ENCODE measurements at places on chromosomes 3 and 15. TPM values are rescaled to one million over a fixed set of nuclear protein-coding genes. Genes with fewer than 3 reads are reported as not detected.

DNA sequence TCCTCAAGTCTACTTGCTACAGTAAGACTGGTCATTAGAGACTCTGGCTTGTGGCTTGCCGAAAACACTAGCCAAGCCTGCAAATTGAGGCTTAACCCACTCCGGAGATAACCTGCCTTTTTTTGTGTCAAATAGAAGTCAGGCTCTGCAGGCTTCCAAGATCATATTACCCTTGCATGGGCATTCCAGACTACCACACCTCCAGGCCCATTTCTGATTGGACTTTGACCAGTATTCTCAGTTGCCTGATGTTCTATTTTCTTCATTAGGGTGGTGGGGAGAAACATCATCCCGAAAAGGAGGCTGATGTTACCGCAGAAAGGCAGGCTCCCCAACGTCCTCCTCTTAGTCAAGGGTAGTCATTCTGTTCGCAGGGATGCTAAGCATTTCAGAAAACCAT, 68.1 kb upstream of the FOXP1 start:
- DNase-seq: no peak

- no peak for DNase-seq
Measured at GRCh38 chr3:30730967-30731366, 124.6 kb downstream of the TGFBR2 start.

DNA sequence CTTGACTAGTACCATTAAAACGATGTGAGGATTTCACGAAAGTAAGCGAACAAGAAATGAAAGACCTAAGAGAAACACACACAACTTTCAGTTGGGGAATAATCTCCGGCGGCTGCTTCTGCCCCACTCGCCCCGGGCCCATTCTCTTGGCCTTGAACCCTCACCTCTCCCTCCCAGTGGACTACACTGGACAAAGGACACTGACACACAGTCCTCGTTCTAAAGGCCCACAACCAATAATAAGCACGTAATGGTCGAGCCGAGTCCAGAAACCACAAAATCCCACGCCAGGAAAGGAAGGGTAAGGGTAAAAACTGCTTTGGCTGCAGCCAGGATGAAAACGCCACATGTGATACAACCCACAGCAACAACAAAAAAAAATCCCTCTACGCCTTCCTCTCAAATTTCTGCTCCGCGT, 469 bp downstream of the ZNF770 start:
- DNase-seq: no peak

DNA sequence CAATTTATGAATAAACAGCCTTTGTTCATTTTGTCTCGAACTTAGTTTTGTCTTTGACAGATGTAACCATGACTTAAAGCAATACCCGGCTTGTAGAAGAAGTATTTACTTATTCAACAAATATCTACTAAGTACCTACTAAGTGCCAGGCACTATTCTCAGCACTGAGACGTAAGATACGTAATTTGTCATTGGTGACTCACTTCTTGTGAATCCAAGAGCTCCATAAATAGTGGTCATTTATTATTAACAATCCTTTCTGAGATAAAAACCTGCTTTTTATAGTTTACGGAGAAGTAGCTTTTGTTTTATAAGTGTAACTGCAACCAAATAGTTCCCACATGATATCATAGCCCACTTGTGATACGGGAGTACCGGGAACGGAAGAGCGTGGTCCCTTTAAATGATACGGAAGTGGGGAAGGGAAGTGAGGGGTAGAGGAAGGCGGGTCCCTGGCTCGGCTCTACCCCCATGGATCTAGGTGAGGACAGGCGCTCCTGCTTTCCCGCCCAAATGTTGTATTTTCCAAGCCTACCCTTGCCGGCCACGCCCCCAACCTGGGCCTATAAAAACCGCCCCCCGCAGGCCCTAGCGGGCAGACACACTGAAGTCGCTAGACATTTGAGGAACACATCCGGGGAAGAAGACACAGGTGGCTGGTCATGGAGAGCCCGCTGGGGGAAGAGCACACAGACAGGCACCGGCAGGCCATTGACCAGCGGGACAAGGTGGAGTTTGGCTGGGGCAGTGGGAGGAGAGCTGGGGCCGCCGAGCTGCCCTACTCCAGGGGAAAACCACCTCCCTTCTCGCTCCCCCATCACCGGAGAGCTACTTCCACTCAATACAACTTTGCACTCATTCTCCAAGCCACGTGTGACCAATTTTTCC, at the start of gene SAMMSON:
SAMMSON (plus strand) TSS at position 594 of the 888 bp plus-strand sequence.
- peak; percentile 23 for DNase-seq

GRCh38 chr15:98735304-98735703, 87.0 kb downstream of the IGF1R start:
- no peak for DNase-seq

- no peak for DNase-seq
Measured at GRCh38 chr3:143110371-143110770, 9.2 kb upstream of the CHST2 start.

GRCh38 chr15:66703540-66703941, 1.5 kb downstream of the SMAD6 start:
- DNase-seq: peak; percentile 57

DNA sequence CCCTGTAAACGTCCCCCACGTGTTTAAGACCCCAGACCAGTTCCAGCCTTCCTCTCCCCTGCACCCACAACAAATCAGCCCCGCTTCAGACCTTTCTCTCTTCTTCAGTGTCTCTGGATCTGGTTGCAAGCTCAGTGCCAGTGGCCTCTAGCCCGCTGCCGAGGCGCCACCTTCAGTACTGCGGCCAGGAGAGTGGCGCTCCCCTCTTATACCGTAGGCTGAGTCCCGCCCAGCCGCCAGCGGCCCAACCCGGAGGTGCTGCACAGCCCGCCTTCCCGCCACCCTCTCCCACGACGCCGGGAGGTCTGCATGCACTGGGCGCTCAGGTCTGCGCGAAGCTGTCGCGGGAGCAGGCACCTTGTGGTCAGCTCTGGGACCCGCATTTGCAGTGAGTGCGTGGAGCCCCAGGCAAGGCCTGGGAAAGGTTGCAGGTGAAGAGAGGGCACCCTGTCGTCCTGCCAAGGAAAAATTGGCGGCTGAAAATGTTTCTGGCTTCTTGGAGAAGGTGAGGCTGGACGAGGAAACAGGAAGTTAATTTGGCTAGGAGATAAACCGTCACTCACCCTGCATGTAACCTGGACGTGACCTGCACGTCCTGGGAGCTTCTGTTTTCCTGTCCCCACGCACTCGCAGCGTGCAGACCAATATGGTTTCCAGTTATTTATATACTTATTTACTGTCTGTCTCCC, at the start of gene C2CD4B:
C2CD4B (minus strand) TSS at position 182 of the 689 bp plus-strand sequence. CDS start 301 bp downstream, outside the sequence.
- DNase-seq: peak; percentile 80

- DNase-seq: no peak
Measured at GRCh38 chr15:40808861-40809450, 1.7 kb upstream of the DNAJC17 start.

DNA sequence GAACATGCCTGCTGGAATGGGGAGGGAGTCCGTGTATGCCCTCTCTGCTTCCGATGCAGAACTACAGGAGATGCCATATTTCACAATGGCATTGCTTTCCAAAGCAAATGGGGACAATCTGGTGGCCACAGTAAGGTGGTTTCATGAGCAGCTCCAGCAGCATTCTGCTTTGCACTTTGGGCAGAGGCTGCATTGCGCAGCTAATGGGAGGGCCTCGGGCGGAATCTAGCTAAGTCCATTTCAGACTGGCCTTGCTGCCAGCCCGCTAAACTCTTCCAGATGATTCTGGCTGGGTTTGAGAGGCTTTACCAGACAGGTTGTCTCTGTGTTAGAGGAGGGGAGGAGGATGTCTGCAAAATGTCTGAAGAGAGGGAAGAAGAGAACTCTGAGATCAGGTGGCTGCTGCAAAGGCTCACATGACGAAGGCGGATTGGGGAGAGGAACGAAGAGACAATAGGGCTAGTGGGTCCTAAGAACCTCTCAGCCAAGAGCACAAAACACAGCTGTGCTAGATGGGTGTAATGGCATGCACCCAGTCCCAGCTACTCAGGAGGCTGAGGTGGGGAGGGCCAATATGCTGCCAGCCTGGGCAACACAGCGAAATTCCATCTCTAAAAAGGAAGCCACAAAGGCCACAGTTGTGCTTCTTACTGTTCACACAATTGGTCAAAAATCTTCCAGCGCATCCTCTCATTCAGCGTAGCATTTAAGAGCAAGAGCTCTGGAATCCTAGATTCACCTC, 63.7 kb downstream of the BDH1 start:
- no peak for DNase-seq

GRCh38 chr3:102979191-102979590, 544.4 kb downstream of the ZPLD1 start:
- no peak for DNase-seq

- no peak for DNase-seq
Measured at GRCh38 chr3:127604035-127604434, 5.8 kb downstream of the MCM2 start.

DNA sequence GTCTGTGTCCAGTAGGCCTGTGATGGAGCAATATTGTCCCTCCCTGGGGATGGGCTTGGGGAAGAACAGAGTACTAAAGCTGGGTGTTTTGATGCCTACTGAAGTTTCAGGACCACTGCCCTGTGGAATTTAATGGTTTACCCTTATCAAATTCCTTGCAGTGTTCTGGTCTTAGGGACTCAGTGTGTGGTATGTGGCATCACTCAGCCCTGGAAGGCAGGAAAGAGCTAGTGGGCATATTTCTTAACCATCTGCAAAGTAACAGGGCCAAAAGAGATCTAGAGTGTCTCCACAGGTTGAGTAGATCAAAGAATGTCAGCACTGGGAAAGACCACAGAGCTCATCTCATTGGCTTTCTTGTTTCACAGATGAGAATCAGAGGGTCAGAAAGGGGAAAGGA, 11.8 kb upstream of the SCN10A start:
- no peak for DNase-seq

DNA sequence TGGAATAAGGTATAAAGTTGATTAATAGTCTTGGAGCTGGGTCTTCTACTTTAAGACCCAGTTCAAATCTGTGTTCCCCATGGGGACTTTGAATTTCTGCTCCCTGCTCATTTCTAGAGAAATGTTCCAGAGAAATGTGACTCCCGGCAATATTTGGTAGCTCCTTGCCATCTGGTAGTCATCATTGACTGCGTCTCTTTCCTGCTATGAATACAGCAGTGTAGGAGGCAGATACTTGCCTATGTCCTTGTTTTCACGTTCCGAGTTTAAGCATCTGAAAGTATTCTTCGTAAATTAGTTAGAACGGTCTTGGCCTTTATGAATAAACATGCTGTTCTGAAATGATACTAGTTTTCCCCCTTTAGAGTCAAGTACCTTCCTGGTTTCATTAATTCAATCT, 352.9 kb downstream of the PTPRG start:
- DNase-seq: no peak

GRCh38 chr15:99439524-99439835, 126.3 kb upstream of the MEF2A start:
- no peak for DNase-seq

- DNase-seq: peak; percentile 29
Measured at GRCh38 chr3:129228891-129229585, 20.4 kb upstream of the COPG1 start.

DNA sequence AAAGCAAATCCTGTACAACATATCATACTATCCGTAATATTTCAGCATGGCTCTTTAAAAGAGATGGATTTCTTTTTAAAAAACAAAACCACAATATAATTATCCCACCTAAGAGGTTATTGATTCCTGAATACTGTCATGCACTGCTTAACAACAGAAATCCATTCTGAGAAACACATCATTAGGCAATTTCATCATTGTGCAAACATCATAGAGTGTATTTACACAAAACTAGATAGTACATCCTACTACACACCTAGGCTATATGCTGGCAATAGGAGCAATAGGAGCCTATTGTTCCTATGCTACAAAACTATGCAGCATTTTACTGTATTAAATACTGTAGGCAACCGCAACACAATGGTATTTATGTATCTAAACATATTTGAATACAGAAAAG, 242.0 kb downstream of the NEK10 start:
- no peak for DNase-seq

GRCh38 chr3:46934072-46934471, 42.5 kb downstream of the CCDC12 start:
- no peak for DNase-seq

GRCh38 chr15:92343924-92344643, 49.6 kb upstream of the ST8SIA2 start:
- peak; percentile 50 for DNase-seq

DNA sequence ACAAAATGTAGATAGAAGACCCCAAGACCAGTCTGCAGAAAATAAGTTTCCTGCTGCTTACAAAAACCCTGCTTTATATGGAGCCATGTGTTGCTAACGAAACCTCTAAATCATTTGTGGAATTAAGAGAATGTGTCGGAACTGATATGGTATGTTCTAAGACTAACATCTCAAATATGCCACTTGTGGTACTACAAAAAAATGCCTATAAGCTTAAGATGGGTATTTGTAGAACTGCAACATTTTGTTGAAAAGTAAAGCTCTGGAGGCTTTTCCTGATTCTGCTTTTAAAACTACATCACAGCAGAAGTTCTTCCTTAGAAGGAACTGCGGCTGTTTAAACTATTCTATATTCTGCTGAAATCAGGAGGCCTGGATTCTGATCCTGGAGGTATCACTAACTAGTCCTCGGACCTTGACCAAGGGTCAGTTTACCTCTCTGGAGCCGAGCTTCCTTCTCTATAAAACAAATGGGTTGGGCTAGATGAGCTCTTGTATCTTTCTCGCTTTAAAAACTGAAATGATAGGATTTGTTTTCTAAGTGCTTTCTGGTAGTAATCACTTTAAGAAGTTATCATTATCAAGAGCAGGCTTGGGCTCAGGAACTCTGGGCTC, 74.9 kb downstream of the RAD18 start:
- DNase-seq: no peak

- no peak for DNase-seq
Measured at GRCh38 chr3:185857208-185857607, 32.4 kb upstream of the IGF2BP2 start.

GRCh38 chr15:84001655-84002054, 233.9 kb upstream of the GOLGA6L4 start:
- no peak for DNase-seq

DNA sequence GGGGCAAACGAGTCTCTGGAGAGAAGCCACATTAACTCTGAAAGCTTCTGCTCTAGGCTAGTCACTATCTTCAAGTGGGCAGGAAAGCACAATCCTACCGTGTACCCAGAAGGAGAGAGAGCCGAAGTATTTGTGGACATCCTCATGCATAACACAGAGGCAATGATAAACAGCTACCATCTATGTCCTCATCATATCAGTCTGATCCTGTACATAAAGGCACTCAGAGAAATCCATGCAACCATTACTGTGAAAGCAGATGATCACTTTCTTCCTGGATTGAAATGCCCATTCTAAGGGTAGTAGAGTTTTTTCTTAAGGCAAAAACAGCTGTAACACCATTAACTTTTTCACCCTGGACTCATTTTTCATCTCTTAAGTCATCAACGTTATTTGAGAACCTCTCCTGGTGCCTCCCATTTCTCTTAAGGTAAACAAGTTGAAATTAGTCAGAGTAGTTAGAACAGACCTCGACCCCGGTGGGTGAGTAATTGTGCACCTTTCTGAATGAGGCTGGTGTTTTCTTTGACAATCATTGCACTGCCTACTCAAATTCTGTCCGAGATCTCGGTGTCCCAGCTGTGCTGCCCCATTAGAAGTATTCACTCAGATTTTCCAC, 327.4 kb downstream of the SHQ1 start:
- no peak for DNase-seq

The AP3S2 gene
- 33.0 TPM for total RNA-seq

The HIGD2B gene
- total RNA-seq: not detected

The CATSPER2 gene
- total RNA-seq: 1.1 TPM

The MYRIP gene
- total RNA-seq: 6.8 TPM

The CCDC54 gene
- total RNA-seq: not detected

The SCAANT1 gene
- not detected for total RNA-seq

The WDR93 gene
- not detected for total RNA-seq

The IGDCC3 gene
- not detected for total RNA-seq

The ZNF80 gene
- total RNA-seq: not detected

The MST1R gene
- total RNA-seq: 1.8 TPM

The GATA2 gene
- total RNA-seq: 23.8 TPM

The BFSP2 gene
- not detected for total RNA-seq

The HEG1 gene
- 149 TPM for total RNA-seq

The GOLGA8J gene
- total RNA-seq: 0.15 TPM

The ERC2 gene
- total RNA-seq: 3.6 TPM

The CACNA1D gene
- total RNA-seq: 6.9 TPM

Data from left cardiac atrium (tissue), 4 donors.